ENCODE measurements at places on chromosomes 2 and 18.

DNA sequence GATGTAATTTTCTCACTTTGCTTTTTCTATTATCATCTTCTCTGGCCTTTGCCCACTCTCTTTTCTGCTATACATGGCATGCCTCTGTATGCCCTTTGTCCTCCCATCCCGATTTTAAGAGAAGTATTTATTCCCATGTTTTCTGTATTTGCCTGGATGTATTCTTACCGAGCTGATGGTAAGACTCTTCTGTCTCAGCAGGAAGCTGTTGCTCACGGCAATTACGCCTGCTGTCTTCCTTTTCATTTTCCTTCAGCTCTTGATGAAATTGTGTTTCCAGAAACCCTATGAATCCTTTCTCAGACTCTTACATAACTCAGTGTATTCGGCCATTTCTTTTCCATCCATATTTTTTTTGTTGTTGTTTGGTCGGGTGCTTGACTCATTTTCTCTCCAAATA, 121.6 kb downstream of the SP3 start:
- no peak for DNase-seq

DNA sequence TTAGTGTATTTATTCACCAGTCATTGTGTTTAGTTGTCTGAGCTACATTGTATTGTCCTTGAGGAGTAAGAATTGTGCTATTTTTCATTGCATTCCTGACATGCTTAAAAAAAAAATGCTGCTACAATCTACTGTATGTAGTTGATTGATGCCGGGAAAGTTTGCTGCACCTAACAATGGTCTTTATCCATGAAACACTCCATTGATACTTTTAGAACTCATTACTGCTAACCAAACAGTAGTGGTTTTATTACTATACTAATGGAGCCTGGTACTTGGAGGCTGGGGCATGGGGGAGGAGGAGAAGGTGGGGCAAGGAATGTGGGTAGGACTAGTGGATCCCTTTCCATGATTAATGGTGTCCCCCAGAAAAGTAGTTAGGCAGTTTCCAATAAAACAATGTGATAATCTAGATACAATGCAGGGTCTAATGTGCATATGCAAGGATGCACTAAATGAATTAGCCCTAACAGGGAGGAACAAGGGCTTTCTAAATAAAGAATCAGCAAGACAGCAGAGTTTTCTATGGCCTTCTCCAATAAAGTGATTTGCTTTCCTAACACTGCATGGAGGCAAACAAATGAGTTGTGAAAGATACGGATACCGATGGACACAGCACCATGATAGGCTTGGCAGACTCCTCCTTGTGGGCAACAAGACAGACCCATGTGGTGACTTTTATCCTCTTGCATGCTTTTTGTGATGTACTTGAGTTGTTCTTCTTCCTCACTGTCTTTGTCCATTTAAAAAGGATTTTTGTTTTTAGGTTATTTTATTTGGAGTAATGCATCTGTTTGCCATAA, 78.5 kb downstream of the FMNL2 start:
- DNase-seq: no peak

DNA sequence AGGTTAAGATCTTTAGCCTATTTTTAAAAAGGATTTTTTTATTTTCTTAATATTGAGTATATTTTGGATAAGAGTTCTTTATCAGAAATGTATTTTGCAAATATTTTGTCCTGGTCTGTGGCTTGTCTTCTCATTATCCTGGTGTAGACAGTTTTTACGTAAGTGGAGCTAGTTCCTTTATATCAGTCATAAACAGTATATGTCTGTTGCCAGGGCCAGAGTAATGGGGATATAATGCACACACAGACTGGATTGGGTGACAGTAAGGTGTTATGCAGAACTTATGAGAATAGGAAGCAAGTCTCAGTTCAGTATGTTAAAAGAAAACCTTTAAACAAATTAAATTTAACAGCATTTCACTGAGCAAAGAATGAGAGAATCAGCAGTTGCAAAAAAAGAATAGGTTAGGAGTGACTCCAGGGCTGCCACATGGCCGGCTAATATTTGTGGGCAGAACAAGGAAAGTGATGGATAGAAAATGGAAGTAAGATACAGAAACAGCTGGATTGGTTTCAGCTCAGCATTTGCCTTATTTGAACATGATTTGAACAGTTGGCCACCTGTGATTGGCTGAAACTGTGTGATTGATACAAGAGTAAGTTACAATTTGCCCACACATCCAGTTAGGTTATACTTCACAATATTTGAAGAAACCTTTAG, 61.1 kb upstream of the ZNG1B start:
- no peak for DNase-seq

DNA sequence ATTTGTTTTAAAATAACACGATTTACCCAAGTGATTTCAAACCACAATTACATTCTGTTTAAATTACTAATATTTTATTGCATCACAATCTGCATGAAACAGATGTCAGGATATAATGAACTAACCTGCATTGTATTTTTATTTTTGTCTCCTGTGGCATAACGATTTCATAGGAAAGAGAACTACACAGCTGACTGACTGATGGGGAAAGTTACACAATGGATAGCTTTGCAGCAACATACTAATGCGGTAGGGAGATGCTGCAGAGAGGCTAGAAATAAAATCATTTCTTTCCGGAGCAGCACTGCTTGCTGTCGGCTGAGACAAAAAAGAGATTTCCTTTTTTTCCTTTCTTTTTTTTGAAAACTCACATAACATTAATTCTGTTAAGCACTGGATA, 36.9 kb downstream of the SCN1A start:
- DNase-seq: no peak

- no peak for DNase-seq
Observed at GRCh38 chr2:202750763-202751427, 116.1 kb downstream of the FAM117B start.

DNA sequence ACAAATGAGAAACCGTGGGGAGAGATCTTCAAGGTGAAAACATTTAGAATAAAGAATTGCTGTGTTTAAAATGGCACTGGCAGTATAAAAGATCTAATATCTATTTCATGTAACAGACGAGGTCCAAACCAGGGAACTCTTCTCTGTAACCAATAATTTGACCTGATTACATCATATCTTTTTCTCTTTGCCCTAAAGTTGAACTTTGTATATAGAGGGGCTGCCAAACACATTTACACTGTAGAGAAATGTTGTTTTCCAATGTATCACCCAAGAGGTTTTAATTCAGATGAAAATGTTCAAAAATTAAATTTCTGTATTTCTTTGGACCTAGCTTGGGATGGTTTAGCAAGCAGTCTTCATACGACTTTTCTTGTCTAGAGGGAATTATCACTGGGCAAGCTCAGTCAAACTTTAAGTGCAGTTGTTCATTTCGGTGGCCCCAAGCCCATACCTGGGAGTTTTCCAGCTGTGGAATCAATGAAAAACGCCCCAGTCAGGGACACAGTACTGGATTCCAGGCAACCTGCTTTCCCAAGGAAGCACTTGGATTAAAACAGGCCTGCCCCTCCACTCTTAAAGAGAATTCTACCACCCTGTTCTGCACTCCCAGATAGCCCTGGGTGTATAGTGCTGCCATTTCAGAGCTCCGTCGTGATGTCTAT, 208.5 kb upstream of the FN1 start:
- no peak for DNase-seq

- no peak for DNase-seq
Observed at GRCh38 chr2:188209218-188209617, 82.5 kb upstream of the GULP1 start.

GRCh38 chr2:11073776-11074175, 81.5 kb upstream of the SLC66A3 start:
- no peak for DNase-seq

DNA sequence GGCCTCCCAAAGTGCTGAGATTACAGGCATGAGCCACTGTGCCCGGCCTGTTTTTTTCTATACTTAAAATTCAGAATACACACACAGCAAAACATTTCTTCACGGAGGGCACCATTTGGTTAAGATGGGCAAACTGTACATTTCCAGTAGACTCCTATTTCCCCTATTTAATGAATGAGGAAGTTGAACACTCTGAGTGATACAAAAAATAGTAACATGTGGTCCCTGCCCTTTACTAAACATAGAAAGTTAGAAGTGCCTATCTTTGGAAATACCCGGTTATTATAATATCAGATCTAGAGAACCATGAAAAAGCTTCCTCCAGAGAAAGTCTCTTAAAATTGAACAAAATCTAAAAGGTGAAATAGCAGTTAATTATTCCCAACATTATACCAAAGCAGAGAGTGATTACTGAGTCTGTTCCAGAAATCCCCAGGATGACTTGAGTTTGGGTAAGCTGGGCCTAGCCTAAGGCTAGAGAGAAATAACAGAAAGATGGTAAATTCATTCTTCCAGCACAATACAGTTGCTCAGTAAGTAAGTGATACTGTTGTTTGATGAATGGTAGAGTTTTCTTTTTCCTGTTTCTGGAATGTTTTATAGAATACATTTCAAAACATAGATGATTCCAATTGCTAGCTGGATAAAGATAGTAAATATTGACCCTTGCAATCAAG, 23.3 kb upstream of the RMC1 start:
- no peak for DNase-seq

- DNase-seq: no peak
Observed at GRCh38 chr2:163682695-163683094, 53.1 kb downstream of the FIGN start.

DNA sequence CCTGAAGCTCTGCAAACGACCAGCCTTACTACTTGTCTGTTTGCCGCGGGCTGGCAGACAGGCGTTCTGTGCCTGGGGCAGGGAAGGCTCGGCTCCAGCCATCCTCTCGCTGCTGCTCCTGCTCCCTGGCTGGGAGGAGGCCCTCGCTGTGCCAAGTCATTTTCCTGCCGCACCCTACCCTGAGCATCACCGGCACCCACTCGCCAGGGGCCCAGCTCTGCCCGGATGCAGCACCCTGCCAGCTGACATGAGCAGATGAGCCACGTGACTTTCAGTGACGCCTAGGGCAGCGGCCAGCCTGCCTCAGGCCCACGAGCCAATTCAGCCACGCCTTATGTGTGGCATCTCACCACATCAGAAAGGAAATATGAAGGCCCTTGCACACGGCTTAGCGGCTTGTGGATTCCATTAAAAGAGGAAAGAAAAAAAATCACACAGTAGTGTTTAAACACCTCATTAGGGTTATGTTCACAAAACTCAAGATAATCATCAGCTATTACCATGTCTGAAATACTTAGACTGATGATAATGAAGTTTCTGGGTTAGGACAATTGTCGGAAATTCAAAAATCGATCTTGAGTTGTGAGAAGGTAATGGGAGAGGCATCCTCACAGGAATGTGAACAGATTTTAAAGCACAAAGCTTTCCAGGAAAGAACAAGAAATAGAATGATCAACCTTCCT, 250.5 kb downstream of the TWIST2 start:
- DNase-seq: no peak

- DNase-seq: no peak
Observed at GRCh38 chr2:121046335-121046734, 238.7 kb downstream of the TFCP2L1 start.

DNA sequence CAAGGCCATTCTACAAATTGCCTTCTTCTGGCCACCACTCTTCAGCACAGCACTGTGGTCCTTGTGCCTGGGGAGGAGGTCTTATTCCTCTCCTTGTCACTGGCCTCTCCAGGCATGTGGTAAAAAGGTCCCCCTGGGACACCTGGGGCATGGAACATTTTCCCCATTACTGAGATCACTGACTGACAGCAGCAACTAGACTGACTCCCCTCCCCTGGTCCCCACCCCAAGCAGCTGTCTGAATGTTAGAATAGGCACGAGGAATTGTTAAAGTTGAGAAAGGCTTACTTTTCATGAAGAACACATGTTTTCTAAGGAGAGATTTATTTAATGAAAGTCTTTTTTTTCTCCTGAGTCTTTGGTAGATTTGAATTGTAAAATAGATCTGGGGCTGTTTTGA, 39.5 kb upstream of the RTN4 start:
- no peak for DNase-seq

- DNase-seq: no peak
Observed at GRCh38 chr18:10419420-10420103, 34.9 kb upstream of the APCDD1 start.

- peak; percentile 34 for DNase-seq
Observed at GRCh38 chr2:24972315-24972961, 683 bp upstream of the DNAJC27 start.

DNA sequence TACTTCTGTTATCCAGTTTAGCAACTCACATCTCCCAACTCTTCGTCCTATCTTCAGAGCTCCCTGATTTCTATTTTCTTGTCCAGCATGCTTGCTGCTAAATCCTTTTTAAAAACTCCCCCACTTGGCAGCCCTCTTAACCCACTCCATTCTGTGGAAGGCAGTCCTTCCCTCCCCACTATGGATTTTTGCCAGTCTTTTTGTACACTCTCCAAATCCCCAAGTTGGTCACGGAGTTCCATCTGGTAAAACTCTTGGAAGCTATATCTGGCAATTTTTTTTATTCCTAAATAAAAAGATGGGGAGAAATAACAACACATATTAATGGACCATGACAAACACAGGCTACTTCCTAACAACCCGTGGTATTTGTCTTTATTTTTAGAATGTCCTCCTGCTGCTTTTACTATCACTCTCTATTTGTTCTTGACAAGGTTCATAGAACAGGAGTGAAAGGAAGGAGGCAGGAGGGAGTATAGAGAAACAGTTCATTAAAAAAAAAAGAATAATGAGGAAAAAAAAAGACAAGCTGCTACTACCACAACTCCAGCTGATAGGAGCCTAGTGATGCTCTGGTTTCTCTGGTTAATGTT, 120.0 kb upstream of the THSD7B start:
- no peak for DNase-seq

Data from GM20000 (cell line).